CD4-positive, alpha-beta T cell treated with Interleukin-21 for 1 hour (primary cell): ENCODE measurements at places on chromosomes 5 and 9.

DNA sequence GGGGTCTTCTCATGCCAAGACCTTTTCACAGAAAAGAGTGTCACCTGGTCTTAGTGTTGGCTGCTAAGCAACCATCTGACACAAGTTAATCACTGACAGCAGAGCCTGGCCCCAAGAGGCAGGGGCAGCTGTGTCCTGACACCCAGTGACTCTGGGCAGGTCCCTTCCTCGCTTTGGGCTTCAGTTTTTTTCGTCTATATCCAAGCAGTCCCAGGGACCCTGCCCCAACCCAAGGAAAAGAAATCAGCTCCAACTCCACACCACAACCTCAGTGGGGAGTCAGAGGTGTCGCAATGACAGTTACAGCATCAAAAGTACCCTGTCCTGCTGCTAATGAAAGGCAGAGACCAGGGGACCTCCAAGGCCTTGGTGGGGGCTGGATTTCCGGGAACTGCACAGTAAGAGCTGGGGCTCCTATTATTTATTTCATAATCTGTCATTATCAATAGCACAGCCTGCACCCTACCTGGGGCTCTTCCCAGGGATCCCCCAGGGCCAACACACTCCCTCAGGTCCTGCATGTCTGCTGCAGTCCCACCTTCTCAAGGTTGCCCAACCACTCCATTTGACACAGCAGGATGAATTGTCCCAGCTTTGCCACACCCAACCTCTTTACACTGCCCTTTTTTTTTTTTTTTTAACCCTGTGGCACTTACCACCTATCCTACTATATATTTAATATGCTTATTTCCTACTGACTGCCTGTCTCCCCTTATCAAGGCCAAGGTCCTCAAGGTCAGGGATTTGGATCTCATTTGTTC, 9.4 kb downstream of the ANKS6 start:
- DNase-seq: no peak

GRCh38 chr5:65173130-65173525, 308.6 kb downstream of the ADAMTS6 start:
- DNase-seq: no peak

GRCh38 chr5:109656829-109657228, 32.9 kb upstream of the MAN2A1 start:
- DNase-seq: peak; percentile 47

GRCh38 chr5:5377780-5378179, 44.7 kb upstream of the ICE1 start:
- DNase-seq: no peak

DNA sequence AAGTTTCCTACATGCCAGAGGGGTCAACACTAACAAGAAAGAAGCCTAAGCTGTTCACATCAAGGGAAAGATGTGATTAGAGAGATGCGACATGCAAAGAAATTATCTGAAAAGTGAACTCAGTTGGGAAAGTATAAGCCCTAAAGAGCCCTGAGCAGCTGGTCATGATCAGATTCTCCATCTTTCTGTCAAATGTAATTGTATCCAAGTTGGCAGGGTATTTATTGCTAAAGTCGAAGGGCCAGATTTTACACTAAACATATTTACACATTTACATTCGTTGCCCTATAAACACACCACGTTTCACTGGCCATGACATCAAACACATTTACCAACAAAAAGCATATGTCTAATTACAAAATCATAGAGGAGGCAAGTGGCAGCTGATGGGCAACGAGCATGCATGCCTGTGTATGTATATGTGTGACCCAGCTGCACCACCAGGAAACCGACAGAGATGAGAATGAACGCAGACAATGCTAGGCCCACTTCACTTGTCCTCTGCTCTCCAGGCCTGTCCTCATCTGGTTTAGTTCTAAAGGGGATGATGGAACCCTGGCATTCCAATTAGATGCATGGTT, 6.3 kb downstream of the FOXD1 start:
- no peak for DNase-seq

- no peak for DNase-seq
Measured at GRCh38 chr9:4425319-4426045, 64.8 kb upstream of the SLC1A1 start.

DNA sequence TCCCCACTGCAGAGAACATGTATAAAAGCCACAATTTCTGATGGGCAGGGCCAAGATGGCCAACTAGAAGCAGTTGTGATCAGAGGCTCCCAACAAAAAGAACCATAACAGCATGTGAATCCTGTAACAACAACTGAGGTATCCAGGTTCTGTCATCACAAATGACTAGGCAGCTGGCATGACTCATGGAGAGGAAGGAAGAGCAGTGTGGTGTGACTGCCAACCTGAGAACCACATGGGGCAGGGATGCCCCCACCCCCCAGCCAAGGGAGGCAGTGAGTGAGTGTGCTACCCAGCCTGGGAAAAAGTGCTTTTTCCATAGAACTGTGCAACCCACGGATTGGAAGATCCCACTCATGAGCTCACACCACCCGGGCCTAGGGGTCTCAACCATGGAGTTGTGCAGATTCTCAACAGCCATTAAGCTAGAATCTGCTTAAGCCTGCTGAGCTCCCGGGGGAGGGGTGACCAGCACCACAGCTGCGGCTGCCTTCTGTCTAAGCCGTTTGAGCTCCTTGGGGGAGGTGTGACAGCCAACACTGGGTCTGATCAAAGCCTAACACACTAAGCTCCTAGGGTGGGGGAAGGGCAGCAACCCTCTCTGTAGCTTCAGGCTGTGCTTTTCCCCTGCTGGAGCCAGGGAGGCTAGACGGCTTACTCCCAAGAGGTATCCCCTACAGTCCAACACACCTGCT, 80.1 kb upstream of the DMAC1 start:
- peak; percentile 5 for DNase-seq

- no peak for DNase-seq
Measured at GRCh38 chr9:91664663-91665062, 241.0 kb upstream of the NFIL3 start.

DNA sequence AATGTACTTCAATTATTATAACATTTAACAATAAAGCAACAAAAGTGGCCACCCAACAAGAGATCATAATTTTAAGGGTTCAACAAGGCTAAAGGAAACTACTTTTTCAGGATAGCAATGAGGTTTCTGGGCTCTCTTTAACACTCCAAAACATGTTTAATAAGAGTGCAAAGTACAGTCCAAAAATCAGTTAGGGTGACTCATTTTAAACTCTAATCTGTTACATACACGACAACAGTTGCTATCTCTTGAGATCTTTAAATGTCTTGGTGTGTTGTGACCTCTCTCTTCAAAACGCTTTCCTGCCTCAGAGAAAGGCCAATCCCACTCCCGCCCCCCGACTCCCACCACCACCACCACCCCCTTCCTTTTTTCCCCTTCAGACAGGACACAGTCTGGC, 11.5 kb downstream of the NFIB start:
- DNase-seq: no peak

DNA sequence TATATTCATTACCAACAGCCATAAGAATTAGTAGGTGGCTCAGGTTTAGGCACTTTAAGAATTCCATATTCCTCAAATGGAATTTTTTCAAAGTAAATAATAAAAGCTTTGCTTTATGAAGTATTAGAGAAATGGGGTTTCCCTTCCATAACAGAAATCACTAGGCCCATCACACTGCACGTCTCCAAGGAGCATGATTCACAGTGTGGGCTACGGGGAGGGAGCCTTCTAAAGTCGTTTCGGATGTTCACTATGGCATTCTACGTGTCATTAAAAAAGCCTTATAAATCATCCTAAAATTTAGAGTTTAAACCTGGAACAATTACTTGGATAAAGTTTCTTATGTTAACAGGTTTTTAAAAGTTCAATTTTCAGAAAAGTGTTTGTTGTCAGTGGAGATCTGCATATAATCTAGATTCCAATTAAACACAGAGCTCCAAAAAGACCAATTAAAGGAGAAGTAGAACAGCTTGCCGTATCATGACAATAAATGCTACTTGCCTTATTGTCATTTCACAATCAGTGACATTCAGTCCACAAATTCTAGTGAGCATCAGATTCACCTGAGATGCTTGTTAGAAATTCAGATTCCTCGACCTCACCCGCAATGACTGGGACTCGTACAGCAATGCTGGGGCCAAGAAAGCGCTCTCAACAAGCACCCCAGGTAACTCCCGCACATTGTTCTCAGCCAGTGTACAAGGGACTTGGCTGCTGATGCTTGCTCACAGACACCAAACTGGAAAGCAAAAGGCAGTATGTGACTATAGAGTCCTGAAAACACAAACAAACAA, 115.7 kb downstream of the NFIB start:
- DNase-seq: no peak

- DNase-seq: no peak
Measured at GRCh38 chr5:462051-462481, 19.1 kb downstream of the EXOC3 start.

DNA sequence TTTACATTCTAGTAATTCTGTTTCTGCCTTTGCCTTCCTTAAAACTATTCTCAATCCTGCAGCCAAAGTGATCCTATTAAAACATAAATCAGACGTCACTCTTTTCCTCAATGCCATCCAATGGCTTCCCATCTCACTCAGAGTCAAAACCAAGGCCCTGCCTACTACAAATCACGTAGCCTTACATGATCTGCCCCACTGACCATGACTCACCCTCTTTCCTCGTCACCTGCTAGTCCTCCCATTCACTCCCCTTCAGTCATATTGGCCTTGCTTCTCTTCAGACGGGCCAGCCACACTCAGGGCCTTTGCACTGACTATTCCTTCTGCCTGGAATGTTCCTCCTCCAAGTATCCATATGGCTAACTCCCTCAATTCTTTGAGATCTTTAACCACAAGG, 39.0 kb upstream of the DMXL1 start:
- DNase-seq: no peak

DNA sequence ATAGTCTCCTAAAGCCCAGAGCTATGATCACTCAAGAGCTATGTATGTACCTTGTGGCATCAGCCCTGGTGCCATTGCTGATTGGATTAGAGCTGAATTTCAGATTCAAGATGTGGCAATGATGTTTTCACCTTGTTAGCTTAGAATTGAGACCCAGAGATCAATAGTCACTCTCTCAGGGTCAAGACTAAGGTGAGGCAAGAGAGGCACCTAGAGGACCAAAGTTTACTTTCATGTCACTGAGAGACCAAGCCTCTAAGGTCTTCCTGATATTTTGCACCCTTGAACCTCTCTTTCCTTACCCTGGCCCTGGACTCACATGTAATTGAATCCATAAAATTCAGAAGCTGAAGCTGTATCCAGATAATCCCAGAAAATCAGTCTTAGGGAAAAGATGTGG, 42.8 kb downstream of the BAAT start:
- DNase-seq: no peak
